Activated CD8-positive, alpha-beta memory T cell treated with anti-CD3 and anti-CD28 coated beads for 48 hours (primary cell): ENCODE measurements at places on chromosomes 4 and X.

DNA sequence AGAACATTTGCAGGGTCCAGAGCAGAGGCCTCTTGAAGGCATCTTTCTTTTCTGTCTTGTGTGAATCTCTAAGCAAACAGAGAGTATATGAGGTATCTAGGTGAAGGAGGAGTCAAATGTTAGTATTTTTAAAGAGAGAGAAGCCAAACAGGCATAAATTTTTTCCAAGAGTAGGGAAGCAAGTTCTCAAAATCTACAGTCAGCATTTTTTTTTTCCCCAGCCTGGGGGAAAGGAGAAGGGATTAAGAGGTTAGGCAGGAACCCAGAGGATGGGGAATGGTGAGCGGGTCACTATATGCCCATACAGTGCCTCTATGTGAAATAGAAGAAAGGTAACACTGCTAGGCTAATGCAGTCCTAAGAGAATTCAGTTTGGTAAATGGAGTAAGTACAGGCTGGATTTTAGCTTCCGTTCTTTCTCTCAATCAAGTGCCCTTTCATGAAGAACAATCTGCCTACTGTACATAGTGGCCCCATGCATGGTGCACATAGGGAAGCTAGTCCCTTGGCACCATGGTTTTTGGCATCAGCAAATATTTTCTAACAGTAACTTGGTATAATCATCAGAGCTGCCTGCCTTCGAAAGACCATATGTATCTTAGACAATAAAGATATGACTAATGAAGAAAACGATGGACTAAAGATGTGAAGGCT is 163.1 kb upstream of the MAB21L2 start:
- DNase-seq: no peak

DNA sequence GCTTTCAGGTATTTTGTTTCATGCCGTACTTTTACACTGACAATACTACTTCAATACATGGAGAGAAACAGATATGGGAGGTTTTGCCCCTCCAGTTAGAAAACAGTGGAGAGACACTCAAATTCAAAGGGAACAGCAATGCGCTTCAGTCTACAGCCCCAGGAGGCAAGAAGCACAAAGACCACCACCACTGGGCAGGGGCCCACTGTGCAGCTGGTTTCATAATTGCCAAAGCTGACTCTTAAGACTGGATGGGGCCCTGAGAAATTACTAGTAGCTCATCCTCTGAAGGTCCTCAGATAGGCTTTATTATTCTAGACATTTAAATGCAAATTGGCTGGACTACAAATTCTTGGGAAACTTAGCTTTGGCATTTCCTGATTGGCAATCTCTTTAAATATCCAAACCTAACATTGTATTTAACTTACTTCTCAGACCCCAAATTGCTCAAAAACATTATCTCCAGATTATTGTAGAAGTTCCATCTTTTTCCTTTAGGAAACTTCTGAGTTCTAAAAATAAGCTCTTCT is 85.9 kb upstream of the GPR34 start:
- DNase-seq: no peak

DNA sequence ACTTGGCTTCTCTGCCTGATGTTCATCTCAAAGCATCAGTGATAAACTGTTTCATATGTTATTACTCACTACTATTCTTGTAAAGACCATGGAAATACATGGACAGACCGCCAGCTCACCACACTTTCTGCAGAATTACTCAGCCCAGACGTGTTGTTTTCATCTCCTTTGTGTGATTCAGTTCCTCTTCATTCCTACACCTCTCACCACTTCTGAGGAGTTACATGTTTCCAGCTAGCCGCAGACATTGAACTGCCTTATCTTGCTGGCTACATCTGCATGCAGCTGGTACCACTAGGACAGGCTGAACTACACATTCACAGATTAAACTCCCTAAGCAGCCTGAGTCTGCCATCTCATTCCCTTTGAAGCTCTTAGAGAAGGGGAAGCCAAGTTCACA is 443.2 kb upstream of the FGF16 start:
- no peak for DNase-seq

DNA sequence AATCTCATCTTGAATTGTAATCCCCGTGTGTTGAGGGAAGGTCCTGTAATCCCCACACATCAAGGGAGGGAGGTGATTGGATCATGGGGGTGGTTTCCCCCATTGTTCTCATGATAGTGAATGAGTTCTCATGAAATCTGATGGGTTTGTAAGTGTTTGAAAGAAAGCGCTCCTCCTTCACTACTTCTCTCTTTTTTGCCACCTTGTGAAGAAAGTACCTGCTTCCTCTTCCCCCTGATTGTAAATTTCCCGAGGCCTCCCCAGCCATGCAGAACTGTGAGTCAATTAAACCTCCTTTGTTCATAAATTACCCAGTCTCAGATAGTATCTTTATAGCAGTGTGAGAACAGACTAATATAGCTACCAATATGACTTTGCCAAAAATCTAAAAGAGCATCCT is 41.1 kb downstream of the GBA3 start:
- no peak for DNase-seq

- DNase-seq: peak; percentile 9
Measured at GRCh38 chr4:122458625-122459024, 2.1 kb upstream of the IL2 start.

DNA sequence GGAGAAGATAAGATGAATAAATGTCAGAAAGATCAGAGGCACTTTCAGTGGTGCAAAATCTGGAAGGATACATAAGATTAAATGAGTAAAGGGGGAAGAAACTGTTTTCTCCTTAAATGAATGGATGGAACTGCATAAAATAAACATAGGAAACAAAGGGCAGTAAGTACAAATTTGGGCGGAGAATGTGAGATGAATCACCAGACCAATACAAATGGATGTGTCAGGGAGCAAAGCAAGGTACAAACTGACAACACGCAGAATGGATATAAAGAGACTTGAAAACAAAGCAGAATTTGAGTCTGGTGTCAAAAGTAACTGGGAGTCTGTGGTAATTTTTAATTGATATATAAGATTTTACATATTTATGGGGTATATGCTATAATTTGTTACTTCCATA is 175.3 kb upstream of the PCDH18 start:
- DNase-seq: no peak

DNA sequence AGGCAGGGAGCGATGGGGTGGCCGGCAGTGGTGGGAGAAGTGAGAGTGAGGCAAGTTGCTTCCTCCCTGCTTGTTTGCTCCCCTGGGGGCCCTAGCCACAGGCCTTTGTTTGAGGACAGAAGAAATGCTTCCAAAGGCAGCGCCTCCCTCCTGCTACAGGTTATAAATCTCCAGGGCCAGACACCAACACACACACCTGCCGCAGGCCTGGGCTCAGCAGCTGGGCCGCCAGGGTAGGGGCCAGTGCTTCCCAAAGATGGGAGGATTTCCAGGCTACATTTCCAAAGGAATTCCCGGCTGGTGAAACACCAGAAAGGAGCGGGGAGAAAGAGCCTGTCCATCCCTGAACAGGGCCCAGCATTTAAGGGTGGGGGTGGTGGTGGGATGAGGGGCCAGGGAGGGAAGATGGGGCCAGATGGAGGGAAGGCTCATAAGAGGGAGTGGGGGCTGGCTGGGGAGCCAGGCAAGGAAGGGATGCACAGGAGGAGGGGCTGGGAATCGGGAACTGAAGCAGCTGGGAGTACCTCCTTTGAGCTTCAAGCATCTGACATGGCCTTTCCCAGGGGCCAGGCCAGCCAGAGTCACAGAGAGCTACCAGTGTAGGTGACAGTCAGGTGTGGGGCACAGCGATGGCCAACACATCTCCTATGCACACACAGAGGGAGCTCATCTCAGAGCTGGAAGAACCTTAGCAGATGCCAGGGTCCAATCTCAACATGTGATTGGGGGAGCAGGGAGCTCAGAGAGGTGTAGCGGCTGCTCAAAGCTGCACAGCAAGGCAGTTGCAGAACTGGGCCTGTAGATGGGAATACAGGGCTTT is 143.9 kb downstream of the PJA1 start:
- no peak for DNase-seq

GRCh38 chr4:109302361-109303139 is at the start of gene COL25A1:
Gene COL25A1, minus strand, starts transcription at chr4:109302658.
- peak; percentile 11 for DNase-seq
